ENCODE measurements at places on chromosomes 2 and 18. TPM values are rescaled to one million over a fixed set of nuclear protein-coding genes. Genes with fewer than 3 reads are reported as not detected.

PLB1 gene
- total RNA-seq, result 2.0 TPM

CFAP210 gene
- total RNA-seq, result not detected

INSIG2 gene
- 11.6 TPM for total RNA-seq

SULT1C4 gene
- total RNA-seq, result not detected

ANKRD53 gene
- 0.83 TPM for total RNA-seq

PXDN gene
- 144 TPM for total RNA-seq

SYT4 gene
- not detected for total RNA-seq

PROM2 gene
- total RNA-seq, result 0.83 TPM

IGFBP2 gene
- 6.9 TPM for total RNA-seq

LAMA3 gene
- 7.4 TPM for total RNA-seq

ANO7 gene
- total RNA-seq, result 0.83 TPM

SFTPB gene
- not detected for total RNA-seq

ARHGAP15 gene
- not detected for total RNA-seq

SP9 gene
- total RNA-seq, result not detected
